Coronary artery (tissue), 2 donors: ENCODE measurements at places on chromosomes 1 and 21.

DNA sequence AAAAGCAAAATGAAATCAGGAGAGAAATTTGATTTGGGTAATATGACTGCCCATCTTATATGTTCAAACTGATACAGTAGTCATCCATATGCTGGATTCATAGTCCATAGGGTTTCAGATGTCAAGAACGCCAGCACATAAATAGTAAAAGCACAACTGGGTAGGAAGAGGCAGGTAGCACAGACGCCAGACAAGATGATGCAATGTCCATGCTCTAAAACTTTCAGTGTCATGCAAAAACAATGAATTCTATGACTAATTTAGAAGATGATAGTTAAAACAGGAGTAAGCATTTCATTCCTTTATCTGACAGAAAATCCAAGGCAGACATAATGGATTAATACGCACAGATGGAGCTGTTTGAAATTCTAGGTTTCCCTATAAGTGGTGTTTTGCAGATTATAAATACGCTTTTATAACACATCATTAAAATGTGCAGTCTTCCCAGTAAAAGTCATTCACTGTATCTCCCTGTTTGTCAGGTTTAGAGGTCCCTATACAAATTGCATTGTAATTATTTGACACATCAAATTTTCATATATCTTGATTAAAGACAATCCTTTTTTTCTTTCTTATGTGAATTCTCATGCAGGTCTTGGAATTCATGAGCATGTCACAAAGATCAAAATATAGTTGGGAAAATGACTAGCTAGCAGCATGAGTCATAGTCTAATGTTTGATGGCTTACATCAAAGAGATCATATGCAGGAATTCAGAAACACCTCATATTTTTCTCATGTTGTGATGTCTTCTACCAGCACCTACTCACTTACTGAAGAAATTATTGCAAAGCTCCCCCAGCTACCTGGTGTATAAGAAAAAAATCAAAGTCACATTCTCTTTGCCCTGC is 139.9 kb downstream of the DSCAM start:
- no peak for DNase-seq

- DNase-seq, result no peak
These were observed 175.0 kb downstream of the CTH start for GRCh38 chr1:70586046-70586445.

GRCh38 chr1:154837672-154838171 is 32.4 kb downstream of the KCNN3 start:
- DNase-seq, result no peak

- DNase-seq, result no peak
These were observed 1.7 kb downstream of the GPR137B start for GRCh38 chr1:236144033-236144432.

- DNase-seq, result no peak
These were observed 177.2 kb downstream of the PLPPR4 start for GRCh38 chr1:99441299-99442095.

GRCh38 chr1:168187177-168187576 is 8.4 kb downstream of the TIPRL start:
- no peak for DNase-seq

- DNase-seq, result no peak
These were observed 2.8 kb downstream of the BATF3 start for GRCh38 chr1:212696721-212697331.

GRCh38 chr1:30901798-30902581 is 6.6 kb downstream of the SDC3 start:
- DNase-seq, result no peak

GRCh38 chr1:153866045-153866850 is 56.5 kb downstream of the GATAD2B start:
- DNase-seq, result no peak

GRCh38 chr1:18918417-18918816 is 16.1 kb upstream of the ALDH4A1 start:
- no peak for DNase-seq

DNA sequence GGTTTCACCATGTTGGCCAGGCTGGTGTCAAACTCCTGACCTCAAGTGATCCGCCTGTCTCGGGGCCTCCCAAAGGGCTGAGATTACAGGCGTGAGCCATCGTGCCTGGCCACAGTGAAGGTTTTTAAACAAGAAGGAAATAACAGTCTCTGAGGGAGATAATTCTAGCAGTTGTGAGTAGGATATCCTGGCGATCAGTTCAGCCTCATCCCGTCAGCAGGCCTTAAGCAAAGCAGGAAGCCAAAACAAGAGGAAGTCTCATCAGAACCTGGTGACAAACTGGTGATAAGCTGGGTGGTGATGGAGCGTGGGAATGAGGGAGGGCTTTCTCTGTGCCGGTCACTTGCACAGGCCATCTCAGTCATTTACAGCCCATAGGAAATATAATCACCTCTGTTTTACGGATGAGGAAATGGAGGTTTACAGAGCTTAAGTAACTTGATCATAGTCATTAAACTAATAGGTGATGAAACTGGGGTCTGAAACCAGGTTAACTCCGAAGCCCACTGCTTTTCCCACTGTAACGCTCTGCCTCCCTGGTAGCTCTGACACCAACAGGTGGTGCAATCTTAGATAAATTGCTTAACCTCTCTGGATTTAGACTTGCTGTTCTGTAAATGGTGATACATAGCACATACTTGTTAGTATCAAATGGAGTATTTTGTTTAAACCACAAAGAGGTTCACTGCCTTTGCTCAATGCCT is 40.8 kb upstream of the A3GALT2 start:
- no peak for DNase-seq

- no peak for DNase-seq
These were observed 544.8 kb upstream of the ADGRL4 start for GRCh38 chr1:79551321-79551720.

- no peak for DNase-seq
These were observed 17.2 kb upstream of the POFUT2 start for GRCh38 chr21:45304945-45305344.

GRCh38 chr1:41682845-41683625 is 198.6 kb upstream of the EDN2 start:
- no peak for DNase-seq

GRCh38 chr21:43645136-43645891 is 14.0 kb downstream of the HSF2BP start:
- DNase-seq, result no peak

- no peak for DNase-seq
These were observed 138.6 kb upstream of the EDN2 start for GRCh38 chr1:41622859-41623732.

- DNase-seq, result no peak
These were observed 34.4 kb downstream of the KLHL20 start for GRCh38 chr1:173749137-173749536.

GRCh38 chr1:78269591-78269990 is 221.2 kb upstream of the PTGFR start:
- no peak for DNase-seq

DNA sequence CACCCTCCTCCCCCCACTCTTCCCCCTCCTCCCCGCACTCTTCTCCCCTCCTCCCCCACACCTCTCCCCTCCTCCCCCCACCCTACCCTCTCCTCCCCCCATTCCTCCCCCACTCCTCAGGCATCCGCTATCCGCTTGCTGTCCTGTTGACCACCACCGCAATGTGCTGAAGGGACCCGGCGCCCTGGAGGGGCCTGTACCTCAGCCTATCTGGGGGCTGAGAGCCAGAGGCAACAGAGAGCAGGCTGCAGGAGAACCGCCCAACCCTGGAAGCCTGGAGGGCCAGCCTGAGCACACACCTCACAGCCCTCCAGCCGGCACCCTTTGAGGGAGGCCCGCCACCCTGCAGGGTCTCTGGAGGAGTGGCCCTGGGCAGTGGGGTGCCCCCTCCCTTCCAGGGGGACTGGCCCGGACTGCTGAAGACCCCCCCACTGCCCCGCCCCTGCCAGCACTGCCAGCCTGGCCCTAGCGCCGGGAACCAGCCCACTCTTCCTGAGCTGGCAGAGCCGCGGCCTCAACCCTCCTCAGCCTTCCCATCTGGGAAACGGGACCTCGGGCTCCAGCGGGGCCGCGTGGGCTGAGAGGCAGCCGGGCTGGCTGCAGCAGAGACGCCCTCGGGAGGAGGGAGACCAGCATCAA is 1.2 kb downstream of the C1QTNF12 start:
- no peak for DNase-seq
